Adipocyte (in vitro differentiated cells): ENCODE measurements at places on chromosomes 11 and 22.
A peak's percentile ranks its signal among the peaks of the same experiment; 100 is the strongest.

- DNase-seq = no peak
Measured at GRCh38 chr11:64674774-64675173, 48.2 kb downstream of the NRXN2 start.

DNA sequence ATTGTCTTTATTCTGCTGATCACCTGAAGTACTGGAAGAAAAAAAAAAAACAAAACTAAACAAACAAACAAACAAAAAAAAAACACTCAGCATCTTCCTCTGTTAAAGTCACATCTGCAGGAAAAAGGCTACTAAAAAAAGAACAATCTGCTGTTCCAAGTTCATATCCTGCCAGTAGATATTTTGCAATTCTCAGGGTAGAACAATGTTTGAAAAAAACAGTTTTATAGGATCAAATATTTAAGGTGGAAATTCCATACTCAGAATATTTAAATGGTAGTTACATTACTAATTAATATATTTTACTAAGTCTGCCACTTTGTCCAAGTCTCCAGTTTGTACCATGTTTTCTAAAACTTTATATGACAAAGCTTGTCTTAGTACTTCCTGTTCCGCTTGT is 175.2 kb downstream of the SBF2 start:
- peak; percentile 50 for DNase-seq

GRCh38 chr11:60847281-60847680 is 5.4 kb downstream of the CCDC86 start:
- no peak for DNase-seq

- no peak for DNase-seq
Measured at GRCh38 chr11:122584670-122585069, 70.9 kb upstream of the UBASH3B start.

GRCh38 chr11:68081691-68082090 is 39.5 kb downstream of the CHKA start:
- no peak for DNase-seq

GRCh38 chr11:72100462-72100861 is 2.6 kb downstream of the LAMTOR1 start:
- no peak for DNase-seq

DNA sequence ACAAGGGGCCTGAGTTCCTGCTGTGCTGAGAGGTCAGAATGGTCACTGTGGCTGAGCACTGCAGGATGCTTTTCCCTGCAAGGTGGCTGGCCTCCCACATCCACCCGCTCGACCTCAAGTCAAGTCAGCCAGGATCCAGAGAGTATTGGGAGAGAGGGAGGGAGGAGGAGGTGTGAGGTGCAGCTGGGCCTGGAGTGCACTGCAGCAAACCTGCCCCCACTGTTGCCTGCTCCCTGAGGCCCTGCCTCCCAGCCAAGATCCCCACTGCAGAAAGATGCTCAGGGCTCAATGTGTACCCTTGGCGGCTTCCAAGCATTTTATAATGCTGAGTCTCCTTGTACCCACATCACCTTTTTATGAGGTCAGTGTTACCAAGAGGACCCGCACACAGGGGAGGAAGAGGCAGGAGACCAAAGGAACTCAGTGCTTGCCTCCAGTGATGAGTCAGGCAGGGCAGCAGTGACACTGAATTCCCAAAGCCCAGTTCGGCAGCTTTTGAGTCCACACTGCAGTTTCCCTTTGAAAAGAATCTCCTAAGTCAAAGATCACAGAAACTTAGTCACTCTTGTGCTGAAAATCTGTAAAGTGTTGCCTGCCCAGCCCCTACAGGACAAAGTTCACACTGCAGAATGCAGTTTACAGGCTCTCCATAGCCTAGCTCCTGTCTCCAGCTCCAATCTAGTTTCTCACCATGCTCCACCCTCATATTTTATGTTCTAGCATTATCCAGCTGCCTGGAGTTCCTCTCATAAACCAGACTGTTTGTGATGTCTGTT is 3.1 kb downstream of the ENDOD1 start:
- DNase-seq = peak; percentile 63

GRCh38 chr11:15793043-15793996 is 563.0 kb downstream of the SOX6 start:
- DNase-seq = peak; percentile 29

GRCh38 chr11:63873311-63873710 is 34.4 kb downstream of the MARK2 start:
- DNase-seq = no peak

DNA sequence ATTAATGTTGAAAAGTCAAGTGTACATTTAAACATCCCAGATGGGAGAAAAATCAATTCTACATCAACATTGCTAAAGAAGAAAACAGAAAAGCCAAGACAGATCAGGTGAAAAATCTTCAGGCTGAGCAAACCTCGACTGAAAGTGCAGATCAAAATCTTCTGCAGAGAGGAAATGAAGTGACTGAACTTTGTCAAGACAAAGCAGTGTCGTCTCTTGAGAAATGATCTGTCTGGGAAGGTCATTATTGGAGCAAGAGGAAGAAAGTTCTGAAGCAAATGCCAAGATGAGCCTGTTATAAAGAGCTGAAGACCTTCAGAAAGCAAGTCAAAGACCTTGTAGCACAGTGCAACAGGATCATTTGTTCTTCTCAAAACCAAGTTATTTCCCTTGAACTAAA is 5.8 kb upstream of the PLEKHB1 start:
- no peak for DNase-seq

DNA sequence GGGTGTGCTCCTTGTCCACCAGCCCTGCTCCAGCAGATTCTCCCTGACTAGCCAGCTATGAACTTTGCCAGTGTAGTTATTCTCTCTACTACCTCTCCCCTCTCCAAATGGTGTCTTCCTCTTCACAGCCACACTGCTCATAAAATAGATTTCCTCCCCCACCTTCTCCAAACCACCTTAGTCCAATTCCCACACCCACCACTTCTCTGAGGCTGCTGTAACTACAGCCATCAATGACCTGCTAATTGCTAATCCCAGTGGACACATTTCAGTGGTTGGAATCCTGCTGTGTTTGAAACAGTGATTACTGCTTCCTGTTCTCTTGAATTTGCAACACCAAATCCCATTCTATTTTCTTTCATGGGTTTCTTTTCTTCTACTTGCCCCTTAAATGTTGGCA is 23.4 kb downstream of the SYT9 start:
- DNase-seq = no peak

- peak; percentile 60 for DNase-seq
Measured at GRCh38 chr11:132052904-132053303, 682.5 kb downstream of the NTM start.

GRCh38 chr11:75576499-75576918 is 14.5 kb downstream of the SERPINH1 start:
- DNase-seq = peak; percentile 62

DNA sequence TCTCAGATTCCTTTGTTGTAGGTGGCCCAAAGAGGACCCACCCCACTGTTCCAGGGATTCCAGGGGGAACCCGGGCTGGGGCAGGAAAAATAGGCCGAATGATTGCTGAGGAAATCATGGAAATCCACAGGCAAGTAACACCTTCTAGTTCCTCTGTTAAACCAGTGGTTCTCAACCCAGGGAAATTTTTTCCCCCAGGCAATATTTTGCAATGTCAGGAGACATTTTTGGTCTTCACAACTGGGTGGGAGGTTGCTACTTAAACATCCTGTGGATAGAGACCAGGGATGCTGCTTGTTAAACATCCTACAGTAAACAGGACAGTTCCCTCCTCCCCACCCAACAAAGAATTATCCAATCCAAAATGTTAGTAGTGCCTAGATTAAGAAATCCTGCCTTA is 84.7 kb downstream of the BTBD10 start:
- peak; percentile 26 for DNase-seq

GRCh38 chr11:67438158-67438902 is 848 bp upstream of the PTPRCAP start:
- DNase-seq = no peak

- DNase-seq = no peak
Measured at GRCh38 chr22:23787910-23788309, 1.1 kb downstream of the SMARCB1 start.

DNA sequence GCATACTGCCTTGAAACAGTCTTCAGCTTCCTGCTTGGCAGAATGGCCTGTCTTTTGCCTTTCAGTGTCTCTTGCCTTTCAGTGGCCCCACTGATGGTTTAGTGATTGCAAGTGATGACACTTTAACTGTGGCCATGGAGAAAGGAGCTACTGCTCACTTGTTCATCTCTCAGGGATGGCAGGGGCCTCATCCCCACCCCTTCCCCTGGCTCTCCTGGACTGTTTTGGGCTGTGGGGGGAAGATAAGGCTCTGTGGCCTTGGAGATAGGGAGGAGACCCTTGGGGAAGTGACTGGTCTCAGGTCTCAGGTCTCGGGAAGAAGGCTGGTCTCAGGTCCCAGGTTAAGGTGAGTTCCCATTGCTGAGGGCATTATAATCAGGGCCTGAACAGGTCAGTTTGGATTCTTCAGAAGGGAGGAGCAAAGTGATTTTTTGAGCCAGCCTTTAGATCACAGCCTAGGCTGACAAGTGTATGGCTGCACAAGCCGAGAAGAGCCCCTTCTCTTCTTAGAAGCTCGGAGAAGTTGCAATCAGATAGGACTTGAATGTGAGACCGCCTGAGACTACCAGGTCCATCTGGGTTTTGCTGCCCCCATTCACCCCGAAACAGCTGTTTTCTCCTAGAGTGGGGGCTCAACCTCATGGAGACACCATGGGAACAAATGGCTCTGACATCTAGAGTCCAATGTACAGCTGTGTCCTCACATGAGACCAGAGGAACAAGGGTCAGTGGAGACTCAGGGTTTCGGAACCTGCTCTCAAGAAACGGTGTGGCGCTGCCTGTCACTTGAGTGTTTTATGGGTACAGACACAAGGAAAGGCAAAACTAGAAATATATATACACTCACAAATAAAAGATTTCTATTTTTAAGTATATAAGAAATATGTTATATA is 15.9 kb upstream of the P2RY2 start:
- no peak for DNase-seq

- peak; percentile 13 for DNase-seq
Measured at GRCh38 chr11:35151683-35152280, 12.8 kb downstream of the CD44 start.

DNA sequence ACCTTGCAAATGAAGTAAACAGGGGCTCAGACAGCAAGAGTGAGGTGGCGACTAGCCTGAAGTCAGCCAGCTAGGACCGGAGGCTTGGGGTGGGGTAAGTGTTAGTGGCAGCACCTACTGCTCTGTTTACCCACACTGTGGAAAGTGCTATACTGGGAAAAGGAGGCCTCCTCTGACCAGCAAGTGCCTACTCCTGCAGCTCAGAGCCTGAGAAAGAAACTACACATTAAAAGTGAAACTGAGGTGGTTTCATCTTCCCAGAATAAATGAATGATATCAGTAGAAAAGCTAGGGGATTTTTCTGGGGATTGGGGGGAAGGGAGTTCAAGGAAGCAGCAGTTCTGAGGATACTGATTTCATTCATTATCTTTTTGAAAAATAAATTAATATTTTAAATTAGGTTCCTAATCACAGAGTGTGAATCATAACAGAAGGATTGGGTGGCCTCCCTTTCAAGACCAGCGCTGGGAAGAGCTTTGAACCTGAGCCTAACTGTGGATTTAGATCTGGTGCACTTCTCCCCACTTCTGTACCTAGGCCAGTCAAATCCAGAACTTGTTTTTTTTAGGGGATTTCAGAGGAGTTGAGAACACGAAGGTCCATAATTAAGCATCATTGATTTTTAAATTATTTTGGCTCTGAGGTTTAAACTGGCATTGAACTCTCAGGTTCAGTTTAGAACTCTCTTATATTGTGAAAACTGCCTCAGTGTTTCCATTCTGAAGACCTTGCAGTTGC is 48.1 kb upstream of the GRAMD1B start:
- DNase-seq = no peak

- no peak for DNase-seq
Measured at GRCh38 chr22:47622541-47622940, 860.1 kb downstream of the TBC1D22A start.

DNA sequence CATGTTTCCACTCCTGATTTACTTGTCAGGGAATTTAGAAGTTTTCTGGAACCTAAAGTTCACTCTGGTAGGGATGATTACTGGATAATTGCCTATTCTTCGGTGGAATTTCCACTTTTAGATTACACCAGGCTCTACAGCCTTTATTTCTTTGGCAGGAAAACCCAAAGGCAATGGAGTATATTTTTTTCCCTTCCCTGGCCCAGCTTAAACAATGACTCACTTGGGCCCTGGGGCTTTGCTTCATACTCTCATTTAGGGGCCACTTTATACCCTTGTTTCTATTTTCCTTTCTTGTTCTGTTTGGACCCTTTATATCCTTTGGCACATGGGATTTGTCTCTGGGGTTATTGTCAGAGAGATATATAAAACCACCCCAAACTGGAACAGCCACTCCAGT is 114.7 kb downstream of the CSTPP1 start:
- DNase-seq = peak; percentile 46

DNA sequence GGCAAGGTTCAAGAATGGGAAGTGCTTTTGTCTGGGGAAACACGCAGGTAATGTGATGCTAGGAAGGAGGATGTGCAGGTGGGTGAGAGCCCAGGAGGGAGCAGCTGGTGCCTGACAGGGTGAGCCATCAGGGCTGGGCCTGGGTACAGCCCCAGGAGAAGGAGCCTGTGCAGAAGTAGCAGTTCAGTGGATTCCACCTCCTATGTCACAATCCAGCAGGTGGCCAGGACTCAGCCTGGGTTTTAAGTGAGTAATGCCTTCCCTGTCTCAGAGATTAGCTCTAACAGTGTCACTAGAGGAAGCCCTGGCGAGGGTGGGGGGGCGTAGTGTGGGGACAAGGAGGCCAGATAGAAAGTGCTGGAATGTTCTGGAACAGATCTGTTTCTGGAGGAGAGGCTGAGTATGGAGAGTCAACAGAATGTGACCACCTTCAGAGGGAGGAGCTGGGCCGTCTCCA is 8.1 kb downstream of the RIC8A start:
- DNase-seq = no peak
